ENCODE measurements at places on chromosomes 1 and 21. TPM values are rescaled to one million over a fixed set of nuclear protein-coding genes. Genes with fewer than 3 reads are reported as not detected.

The MAP7D1 gene
- total RNA-seq, result 209 TPM

The PIK3C2B gene
- total RNA-seq, result 129 TPM

- no peak for DNase-seq
Observed at GRCh38 chr1:79190074-79190473, 183.5 kb upstream of the ADGRL4 start.

GRCh38 chr1:84090447-84091245 is 53.4 kb upstream of the PRKACB start:
- no peak for DNase-seq

Measured in ascending aorta (tissue), 2 donors.